Stimulated activated CD8-positive, alpha-beta memory T cell treated with anti-CD3 and anti-CD28 coated beads, Interleukin-2, amount 100 ng/mL, for 48 hours (primary cell): ENCODE measurements at places on chromosomes 4 and X.

DNA sequence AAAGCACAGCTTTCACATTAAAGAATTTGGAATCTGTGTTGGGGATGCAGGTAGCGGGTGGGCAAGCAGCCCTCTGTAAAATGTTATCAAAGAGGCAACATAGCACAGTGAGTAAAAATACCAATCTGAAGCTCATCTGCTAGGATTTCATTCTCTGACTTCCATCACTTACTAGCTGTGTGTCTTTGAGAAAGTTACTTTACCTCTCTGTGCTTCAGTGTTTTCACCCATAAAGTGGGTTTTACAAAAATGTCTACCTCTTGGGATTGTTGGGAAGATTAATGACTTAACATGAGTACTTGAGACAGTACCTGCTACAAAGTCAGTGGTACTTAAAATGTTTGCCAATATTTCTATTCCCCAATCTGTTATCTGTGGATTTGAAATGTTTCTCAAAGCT lies 7.9 kb upstream of the DCUN1D4 start:
- DNase-seq: no peak

DNA sequence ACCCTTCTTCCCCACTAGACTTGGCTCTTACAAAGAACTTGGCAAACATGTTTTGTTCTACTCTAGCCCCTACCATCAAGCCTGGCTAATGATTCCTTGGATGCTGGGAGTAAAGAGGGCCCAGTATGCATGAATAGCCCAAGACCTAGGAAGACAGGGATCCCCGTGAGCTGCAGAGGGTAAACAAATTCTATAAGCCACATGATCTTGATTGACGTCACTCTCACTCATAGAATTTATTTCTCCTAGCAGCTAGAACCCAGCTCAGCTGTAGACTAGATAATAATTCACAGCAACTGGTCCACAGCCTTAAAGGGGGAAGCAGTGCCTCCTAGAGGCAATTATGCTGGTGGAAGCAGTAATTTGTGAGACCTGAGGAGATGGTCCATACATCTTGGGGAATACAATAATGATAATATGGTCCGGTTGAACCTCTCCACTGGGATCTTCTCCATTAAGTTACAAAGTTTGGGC lies 16.1 kb upstream of the USO1 start:
- DNase-seq: no peak

- no peak for DNase-seq
Observed at GRCh38 chr4:163693776-163694175, 199.3 kb downstream of the TMA16 start.

- no peak for DNase-seq
Observed at GRCh38 chr4:95267081-95267480, 281.7 kb downstream of the UNC5C start.

GRCh38 chrX:42673301-42673810 lies 104.6 kb downstream of the PPP1R2C start:
- DNase-seq: no peak

DNA sequence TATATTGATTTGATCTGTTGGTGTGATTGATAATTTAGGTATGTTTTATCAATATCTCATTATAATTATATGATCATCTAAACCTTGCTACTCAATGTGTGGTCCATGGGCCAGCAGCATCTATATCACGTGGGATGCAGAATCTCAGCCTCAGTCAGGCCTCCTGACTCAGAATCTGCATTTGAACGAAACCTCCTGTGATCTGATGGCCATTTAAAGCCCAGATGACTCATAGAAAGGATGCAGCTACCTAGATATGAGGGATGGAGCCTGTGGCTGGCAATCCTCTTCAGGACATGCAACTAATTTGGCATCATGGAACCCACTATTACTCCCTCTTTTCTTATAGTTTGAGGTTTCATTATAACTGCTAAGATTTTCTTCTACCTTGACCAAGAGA lies 11.3 kb upstream of the CHRNA9 start:
- DNase-seq: no peak

GRCh38 chrX:38548508-38548907 lies 12.8 kb upstream of the TSPAN7 start:
- DNase-seq: no peak

GRCh38 chrX:41686788-41687187 lies 2.0 kb upstream of the GPR34 start:
- DNase-seq: no peak

- no peak for DNase-seq
Observed at GRCh38 chr4:2835978-2836377, 7.7 kb upstream of the ADD1 start.

- DNase-seq: no peak
Observed at GRCh38 chr4:98570151-98570797, 88.1 kb downstream of the TSPAN5 start.

DNA sequence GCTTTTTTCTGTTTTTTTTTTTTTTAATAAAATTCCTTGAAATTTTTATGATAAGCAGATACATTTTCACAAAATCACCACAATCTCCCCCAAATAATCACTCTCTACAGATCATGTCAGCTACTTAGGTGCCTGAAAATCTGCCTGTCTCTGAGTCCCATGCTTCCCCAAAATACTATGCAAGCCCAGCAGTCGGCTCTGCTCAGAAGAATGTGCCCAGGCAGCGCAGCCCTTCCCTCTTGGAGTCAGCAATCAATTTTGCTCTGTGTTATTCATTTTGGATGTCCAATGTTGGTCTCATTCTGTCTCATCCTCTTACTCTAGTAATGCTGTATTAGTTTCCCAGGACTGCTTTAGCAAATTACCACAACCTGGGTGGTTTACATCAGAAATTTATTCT lies 24.9 kb upstream of the C1QTNF7 start:
- no peak for DNase-seq

DNA sequence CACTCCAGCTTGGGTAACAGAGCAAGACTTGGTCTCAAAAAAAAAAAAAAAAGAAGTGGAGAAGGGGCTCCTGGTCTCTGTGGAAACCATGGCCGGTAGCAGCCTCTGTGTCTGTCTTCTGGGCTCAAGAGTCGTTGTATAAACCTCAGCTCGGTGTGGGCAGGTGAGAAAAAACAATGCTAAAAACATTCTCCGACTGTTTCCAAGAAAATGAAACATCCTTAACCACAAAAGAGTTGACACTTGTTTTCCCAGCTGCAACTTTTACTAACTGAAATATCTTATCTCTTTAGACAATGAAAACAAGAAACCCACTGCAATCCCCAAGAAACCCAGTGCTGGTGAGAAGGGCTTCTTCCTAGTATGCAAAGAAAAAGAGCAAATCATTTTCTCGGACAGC lies 26.2 kb downstream of the CD99 start:
- no peak for DNase-seq

GRCh38 chr4:140300271-140300970 lies 73.0 kb upstream of the SCOC start:
- no peak for DNase-seq

DNA sequence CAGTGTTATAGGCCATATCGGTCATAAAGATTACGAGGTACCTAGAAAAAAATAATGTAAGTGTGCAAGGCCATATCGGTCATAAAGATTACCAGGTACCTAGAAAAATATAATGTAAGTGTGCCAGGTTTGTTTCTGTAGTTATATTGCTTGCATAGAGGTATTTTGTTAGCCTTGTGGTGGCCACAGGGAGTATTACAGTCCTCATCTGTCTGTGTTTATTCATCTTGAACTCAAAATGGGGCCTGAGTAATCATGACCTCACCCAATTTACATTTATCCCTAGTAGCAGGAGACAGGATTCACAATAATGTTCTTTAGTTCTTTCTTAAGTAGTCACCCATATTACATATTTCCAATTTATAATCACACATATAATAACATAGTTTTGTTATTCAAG lies 459.7 kb downstream of the MID1IP1 start:
- no peak for DNase-seq

GRCh38 chr4:124028182-124028581 lies 631.6 kb downstream of the SPRY1 start:
- no peak for DNase-seq
